RWPE2 (cell line): ENCODE measurements at places on chromosomes 4 and X.

DNA sequence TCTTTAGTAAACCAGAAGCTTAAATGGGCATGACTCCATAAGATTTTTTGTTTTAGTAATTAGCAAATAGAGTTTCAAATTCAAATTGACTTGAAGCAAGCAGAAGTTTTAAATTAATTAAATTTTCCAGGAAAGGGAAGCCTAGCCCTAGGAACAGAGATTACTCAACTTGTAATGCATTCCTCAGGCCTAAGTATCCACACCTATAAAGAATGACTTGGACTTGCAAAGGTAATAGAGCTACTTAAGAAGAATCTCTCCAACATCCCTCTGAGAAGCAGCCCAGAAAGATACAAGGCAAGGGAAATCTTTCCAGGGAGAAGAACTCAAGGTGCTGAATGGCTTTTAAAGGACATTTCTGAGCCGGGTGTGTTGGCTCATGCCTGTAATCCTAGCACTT lies 16.9 kb upstream of the TMPRSS11E start:
- DNase-seq, result no peak

DNA sequence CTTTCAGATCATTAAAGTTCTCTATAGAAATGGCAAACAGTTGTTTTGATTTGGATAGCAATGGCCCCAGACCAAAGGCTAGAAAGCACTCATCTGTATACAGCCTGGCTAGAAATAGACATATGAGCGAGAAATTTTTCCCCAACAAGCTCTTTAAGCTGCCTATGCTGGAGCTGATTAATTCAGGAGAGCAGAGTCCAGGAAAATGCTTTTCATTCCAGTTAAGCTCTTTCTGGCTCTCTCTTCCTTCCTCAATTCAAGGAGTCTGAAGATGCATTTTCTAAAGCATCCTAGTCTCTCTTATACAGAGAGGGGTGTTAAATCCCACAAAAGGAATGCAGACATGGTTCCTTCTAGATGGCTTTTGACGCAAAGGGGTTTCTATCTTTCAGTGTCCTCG lies 141.7 kb upstream of the RAI2 start:
- DNase-seq, result no peak

DNA sequence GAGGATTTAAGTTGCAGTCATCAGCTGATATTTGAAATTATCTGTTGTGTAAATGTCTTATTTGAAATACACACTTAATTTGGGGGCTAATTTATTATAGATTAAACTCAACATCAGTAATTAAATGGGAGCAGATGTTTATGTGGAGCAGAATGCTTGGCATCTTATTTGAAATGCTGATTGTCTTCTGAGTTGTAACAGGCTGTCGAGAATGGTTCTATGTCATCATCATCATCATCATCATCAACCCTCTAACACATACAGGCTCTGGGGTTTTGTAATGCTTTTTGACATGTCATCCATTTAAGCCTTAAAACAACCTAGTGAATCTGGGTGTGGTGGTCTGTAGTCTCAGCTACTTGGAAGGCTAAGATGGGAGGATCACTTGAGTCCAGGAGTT lies 8.2 kb downstream of the MTMR1 start:
- no peak for DNase-seq

DNA sequence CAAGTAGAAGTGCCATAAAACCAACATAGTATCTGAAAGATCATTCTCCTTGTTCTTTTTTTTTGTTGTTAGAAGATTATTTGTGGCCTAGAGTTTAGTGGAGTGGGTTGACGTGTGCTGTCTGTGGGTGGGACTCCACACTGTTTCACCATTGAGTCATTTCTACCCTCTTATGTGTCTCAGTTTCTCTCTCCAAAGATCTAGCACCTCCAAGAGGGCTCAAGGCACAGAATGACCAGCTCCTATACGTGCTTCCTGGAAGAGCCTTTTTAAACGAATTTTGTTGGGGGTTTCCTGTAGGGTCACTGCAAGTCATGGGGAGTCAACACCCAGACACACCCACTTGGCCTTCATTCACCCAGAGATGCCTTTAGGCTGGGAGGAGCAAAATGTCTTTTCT lies 150.1 kb downstream of the KLF8 start:
- no peak for DNase-seq

GRCh38 chrX:136193771-136194170 lies 46.4 kb downstream of the FHL1 start:
- no peak for DNase-seq

- DNase-seq, result no peak
These were observed 421.7 kb upstream of the HTR2C start for GRCh38 chrX:114162068-114162735.

- no peak for DNase-seq
These were observed 60.6 kb upstream of the WWC2 start for GRCh38 chr4:183038436-183038835.

DNA sequence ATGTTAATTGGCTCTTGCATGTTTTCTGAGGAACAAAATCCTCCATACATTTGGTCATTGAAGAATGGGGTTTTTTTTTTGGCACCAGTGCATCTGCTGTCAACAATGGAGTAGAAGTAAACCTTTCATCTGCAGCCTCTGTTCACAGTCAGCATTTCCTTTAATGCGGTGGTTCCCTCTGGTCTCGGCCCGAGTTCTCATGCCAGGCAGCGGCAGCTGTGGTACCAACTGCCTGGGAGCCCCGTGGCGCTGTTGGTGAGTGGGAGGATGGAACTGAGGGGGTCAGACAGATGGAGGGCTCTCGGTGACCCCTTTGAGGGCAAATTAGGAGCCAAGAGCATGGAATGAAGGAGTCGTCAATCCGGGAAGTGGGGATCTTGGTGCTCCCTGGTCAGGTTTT lies 114.7 kb downstream of the AFF1 start:
- no peak for DNase-seq

- DNase-seq, result no peak
These were observed 63.2 kb downstream of the SH3RF1 start for GRCh38 chr4:169207436-169208089.

GRCh38 chr4:162061214-162061613 lies 102.6 kb downstream of the FSTL5 start:
- DNase-seq, result no peak

- no peak for DNase-seq
These were observed 21.8 kb downstream of the HAUS3 start for GRCh38 chr4:2220016-2220630.

GRCh38 chrX:9874483-9874882 lies 88.3 kb downstream of the SHROOM2 start:
- no peak for DNase-seq

GRCh38 chr4:48509543-48509942 lies 19.5 kb downstream of the ZAR1 start:
- no peak for DNase-seq

DNA sequence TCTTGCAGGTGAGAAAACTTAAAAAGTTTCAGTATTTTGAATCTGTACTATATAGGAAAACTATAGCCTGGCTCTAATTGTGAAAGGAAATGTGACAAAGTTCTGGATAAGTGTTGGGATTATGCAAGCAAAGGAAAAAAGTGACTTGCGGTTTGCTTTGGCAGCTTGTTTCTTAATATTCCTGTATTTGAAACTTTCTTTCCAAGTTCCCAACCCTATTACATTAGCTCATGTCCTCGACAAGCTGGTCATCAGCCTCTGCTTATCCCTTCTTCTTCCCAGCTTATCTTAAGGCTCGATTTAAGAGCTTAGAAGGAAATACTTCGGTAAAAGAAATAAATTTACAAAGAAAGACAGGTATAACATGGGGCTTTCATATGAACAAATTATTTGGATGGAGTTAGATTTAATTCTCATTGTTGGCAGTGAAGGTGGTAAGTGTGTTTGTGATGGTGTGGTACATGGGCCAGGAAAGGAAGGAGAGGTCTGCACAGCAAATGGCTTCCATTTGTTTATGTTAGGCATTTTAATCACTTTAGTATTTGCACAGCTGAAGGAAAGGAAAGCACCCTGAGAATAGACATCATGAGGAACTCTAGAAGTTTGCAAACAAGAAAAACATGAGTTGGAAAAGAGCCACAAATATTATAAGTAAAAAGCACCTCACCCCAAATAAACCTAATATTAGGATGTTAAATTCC lies 5.1 kb upstream of the MYOZ2 start:
- DNase-seq, result no peak

GRCh38 chr4:101762025-101762424 lies 28.5 kb upstream of the BANK1 start:
- DNase-seq, result no peak

DNA sequence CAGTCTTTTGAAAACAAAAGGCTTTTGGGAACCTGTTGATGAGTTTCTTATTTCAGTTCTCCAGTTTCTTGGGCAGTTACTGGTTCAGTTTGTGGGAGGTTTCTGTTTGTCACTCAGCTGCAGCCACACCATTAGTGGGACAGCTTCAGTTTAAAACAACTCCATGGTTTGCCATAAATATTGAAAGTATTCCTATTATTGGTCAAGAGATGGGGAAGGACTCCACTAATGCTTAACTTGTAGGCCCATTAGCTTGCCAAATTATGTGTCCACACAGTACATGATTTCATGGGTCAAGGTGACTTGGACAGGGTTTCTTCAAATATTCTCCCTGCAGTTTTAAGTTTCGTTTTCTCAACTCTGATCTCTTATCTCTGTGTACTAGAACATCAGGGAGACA lies 15.5 kb upstream of the ASIC5 start:
- no peak for DNase-seq

- no peak for DNase-seq
These were observed 707 bp downstream of the SLC9A6 start for GRCh38 chrX:135985973-135986310.

GRCh38 chr4:61041527-61041926 lies 158.6 kb upstream of the ADGRL3 start:
- DNase-seq, result no peak

- DNase-seq, result no peak
These were observed 41.4 kb upstream of the SPIN2A start for GRCh38 chrX:57178605-57179004.

GRCh38 chrX:81537723-81538122 lies 335.8 kb downstream of the SH3BGRL start:
- no peak for DNase-seq

DNA sequence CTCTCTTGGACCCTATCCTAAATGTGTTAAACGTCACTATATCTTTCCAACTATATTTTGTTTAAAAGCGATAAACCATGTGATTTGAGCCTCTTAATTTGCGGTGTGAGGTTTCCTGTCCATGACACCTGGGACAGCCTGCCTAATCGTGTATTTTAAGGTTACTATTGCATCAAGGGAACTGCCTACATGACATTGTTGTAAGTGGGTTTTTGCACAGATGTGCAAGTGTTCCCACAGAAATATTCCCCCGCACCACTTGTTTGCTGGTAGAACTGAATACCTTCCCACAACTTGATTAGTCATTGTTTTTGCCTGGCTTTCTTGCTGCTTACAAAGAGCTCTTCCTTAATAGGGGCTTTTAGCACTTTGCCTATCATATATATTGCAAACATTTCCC lies 5.1 kb upstream of the FAM184B start:
- DNase-seq, result no peak

DNA sequence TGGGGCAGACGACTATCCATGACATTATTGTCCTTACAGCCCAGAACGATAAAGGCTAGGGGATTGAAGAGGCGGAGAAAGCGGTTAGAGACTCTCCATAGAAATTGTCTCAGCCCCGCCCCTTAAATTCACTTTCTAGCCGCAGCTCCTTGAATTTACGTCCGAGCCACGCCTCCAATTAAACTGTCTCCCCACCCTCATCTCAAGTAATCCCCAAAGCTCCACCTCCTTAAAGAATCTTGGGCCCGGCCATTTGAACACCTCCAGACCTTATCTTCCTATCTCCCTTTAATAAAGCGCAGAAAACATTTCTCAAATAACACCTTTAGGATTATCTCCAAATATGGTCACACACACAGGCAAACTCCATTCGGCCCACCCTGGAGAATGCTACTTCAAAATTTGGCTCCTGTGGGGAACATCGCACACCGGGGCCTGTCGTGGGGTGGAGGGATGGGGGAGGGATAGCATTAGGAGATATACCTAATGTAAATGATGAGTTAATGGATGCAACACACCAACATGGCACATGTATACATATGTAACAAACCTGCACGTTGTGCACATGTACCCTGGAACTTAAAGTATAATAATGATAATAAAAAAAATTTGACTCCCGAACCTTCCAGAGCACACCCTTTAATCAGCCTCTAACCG lies 7.2 kb upstream of the MAGIX start:
- DNase-seq, result no peak

- no peak for DNase-seq
These were observed 87.5 kb downstream of the PALLD start for GRCh38 chr4:168584321-168584771.
